ENCODE measurements at places on chromosomes 4 and X.

GRCh38 chr4:3681191-3681590 is 85.0 kb upstream of the ADRA2C start:
- DNase-seq: no peak

DNA sequence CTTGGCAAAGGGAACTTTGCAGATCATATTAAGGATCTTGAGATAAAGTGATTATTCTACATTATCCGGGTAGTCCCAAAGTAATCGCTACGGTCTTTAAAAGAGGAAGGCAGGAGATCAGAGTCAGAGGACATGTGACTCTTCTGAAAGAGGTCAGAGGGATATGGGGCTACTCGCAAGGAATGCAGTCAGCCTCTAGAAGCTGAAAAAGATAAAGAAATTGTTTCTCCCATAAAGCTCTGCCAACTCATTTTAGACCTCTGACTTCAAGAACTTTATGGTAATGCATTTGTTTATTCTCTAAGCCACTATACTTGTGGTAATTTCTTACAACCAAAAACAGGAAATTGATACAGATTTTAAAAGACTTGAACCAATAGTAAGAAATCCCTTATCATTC is 48.6 kb downstream of the NPY5R start:
- DNase-seq: no peak

DNA sequence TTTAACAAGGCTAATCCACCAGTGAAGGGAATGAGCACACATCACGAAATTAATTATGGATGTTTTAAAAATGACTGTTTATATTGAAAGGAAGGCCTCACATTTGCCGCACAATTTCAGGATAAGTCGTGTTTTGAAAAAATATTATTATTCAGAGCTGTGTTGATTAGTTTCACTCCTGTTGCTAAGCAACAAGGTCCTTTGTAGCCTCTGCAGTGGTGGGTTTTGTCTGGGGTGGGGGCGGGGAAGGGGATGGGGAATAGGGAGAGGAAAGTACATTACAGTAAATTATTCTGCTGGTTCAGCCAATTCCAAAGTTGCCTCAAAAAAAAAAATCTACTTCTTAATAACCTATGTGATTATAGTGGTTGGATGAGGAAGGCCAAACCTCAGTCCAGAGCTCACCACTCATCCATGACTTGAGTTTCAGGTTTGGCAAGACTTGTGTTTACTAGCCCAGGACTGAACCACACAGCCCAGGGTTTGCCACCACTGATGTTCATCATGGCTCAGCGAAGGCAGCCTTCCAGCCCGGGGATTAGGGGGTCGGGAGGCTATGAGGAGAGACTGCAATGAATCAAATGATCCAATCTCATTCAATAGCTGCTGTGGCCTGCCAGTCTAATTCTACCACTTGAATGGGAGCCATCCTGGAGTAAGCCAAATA is 162.5 kb upstream of the ATP6AP2 start:
- DNase-seq: no peak

DNA sequence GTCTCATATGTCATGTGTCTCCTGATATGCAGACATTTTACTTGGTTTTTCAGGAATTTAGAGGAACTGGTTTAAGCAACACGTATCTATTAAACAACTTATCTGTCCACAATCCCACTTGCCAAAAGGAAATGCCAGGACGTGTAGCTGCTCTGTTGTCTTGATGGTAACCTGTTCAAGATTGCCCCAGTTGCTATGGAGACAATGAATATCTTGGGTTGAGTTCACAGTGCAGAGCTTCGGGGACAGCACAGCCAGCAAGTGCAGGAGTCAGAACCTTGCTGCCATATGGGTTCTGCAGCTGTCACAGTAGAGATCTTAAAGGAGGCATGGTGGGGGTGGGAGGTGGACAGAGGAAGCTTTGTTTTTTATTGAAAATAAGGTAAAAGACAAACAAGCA is 28.7 kb upstream of the FAM9B start:
- DNase-seq: no peak

- DNase-seq: peak; percentile 73
Measured at GRCh38 chrX:386239-386767, 404 bp downstream of the PPP2R3B start.

GRCh38 chr4:124640022-124640730 is 72.4 kb downstream of the ANKRD50 start:
- DNase-seq: no peak

GRCh38 chrX:119189115-119189514 is 47.0 kb upstream of the PGRMC1 start:
- no peak for DNase-seq

DNA sequence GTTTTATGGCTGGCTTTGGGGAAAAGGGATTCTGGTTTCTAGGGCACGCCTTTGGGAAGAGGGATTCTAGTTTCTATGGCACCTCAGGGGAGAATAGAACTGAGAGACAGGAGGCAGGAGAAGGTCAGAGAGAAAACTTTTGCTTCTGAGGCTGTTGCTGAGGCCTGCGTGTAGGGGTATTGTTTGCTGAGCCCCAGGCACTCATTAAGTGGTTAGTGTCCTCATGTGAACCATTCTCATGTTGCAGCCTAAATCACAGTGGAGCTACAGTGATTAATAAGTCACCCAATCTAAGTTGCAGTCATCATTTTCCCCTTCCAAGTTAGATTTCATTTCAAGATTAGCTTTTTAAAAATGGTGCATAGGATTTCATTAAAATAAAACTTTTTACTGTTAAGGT is 29.0 kb downstream of the VCX3A start:
- DNase-seq: no peak

GRCh38 chrX:53442322-53442631 is 8.1 kb upstream of the HSD17B10 start:
- no peak for DNase-seq

GRCh38 chr4:147794314-147794680 is 62.4 kb downstream of the ARHGAP10 start:
- DNase-seq: no peak

DNA sequence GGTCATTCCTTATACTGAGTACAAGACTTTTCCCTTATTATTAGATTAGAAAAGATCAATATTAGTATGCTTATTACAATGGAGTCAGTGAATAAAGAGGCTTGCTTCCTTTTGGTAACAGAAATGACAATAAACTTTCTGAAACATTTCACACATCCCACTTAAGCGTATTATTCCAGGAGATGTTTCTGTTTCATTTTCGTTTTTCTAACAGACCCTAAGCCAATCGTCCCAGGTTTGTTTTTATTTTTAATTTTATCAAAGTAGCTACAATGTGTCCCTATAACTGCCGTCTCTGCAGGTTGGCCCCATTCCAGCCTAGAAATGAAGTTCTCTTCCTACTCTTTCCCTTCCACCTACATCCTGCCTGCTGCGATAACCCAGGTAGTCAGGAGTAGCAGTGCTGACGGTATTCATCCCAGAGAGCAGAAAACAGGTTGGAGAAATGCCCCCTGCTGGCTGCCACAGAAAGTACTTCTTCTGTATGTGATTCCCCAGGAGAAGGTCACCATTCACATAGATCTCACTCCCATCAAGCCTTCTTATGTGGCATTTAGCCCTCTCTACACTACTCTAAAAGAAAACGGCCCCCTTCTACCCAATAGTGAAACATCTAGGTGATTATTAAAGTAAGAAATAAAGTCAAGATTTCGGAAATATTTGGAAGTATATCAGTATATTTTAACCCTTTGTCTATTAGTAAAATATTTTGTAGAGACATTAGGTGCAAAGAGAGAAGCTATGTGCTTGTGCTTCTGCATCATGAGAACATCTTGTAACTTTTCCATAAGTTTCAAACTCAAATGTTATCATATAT is 40.4 kb downstream of the ENPEP start:
- DNase-seq: peak; percentile 72

GRCh38 chr4:160562661-160563060 is 1459.8 kb downstream of the RAPGEF2 start:
- DNase-seq: no peak

GRCh38 chr4:74543983-74544382 is 99.0 kb downstream of the AREG start:
- DNase-seq: no peak

DNA sequence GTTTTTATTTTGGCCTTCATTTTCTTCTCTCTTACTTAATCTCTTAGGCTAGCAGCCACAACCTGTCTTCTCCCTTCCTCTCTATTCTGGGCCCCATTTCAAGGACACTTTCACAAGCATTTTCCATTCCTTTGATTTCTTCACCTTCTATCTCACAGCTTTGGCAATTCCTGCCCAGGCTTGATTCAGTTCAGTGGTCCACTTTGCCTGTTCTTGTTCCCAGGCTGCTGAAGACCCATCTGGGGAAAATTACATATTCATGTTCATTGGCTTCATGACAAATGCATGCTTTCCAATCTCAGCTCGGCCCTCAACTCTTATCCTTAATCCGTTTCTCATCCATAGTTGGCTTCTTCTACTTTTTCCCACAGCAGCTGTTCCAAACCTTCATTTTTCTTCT is 38.7 kb upstream of the LPAR4 start:
- DNase-seq: no peak

GRCh38 chr4:187276736-187277408 is 553.2 kb upstream of the FAT1 start:
- DNase-seq: no peak
